ENCODE measurements at places on chromosomes 3 and 15.

DNA sequence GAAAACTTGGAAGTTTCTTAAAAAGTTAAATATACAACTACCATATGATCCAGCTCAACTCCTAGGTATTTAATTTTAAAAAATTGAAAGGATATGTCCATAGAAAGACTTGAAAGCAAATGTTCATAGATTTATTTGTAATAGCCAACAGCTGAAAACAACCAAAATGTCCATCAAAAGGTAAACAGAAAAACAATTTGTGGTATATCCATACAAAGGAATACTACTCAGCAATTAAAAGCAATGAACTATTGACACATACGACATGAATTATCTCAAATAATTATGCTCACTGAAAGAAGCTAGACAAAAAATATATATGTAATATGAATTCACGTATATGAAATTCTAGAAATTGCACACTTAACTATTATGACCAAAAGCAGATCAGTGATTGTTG, 249.5 kb downstream of the MEIS2 start:
- no peak for DNase-seq

GRCh38 chr3:149233323-149233722, 11.7 kb upstream of the CP start:
- no peak for DNase-seq

GRCh38 chr15:64954395-64954794, 35.3 kb downstream of the SPG21 start:
- no peak for DNase-seq

DNA sequence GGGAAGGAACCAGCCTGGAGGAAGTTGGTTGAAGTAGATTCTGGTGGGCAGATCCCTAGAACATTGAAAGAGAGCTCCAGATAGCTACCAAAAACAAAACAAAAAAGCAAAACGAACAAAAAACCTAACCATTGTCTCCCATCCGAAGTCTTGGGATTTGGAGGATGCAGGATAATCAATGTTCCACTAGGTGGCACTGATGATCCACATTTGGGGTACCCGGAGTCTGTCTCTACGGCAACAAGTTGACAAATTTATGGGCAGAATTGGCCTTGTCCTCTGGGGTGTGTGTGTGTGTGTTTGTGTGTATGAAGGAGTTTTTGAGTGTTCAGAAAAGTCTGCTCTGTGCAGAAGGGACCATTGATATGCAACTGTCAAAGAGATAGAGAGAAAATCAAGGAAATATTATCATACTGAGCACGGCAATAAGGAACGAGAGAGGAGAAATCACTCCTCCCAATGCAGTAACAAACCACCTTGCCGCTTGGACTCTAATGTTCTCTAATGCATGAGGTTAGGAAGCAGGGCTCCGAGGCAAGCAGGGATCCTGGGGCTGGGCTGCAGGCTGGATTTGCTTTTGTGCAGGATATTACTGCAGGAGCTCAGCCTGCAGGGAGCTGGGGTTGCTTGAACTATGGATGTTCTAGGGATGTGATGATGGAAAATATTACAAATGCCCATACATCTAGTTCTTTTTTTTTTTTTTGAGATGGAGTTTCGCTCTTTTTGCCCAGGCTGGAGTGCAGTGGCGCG, 59.8 kb upstream of the KLHL25 start:
- peak; percentile 64 for DNase-seq

GRCh38 chr3:25687742-25688141, 23.0 kb upstream of the TOP2B start:
- no peak for DNase-seq

DNA sequence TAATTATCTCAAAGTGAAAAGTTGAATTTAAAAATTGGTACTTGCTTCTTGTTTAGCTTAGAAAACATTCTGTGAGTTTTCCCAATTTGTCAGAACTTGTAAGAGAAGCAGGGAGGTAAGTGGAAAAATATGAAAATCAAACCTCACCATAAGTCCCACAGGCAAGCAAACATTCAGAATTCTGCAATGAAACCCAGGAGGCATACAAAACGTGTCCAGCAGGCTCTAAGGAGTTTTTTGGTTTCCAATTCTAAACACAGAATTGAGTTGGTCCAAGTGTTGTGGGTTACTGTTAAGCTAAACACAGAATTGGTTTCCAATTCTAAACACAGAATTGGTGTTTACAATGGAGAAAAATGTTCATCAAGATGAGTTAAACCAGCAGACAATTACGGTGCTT, 27.1 kb upstream of the ACKR4 start:
- no peak for DNase-seq

DNA sequence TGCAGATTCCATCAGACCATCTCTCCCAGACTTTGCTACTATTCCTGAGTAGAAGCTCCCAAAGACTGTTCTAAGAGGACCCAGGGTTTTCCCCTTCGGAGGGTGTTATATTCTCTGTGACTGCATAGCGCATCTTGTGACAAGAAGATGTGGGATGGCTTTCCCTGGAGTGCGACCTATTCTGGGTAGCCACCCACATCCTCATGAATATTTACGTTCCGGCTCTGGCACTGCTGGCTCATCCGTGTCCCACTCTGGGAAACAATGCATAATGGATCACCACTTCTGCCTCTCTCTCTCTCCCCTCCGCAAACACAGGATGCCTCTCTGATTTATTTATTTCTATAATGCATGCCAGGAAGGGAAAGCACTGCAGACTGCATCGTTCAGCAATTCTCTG, 166.1 kb downstream of the PYDC2 start:
- no peak for DNase-seq

GRCh38 chr3:8488877-8489276, 12.7 kb upstream of the LMCD1 start:
- DNase-seq: no peak

GRCh38 chr3:47571391-47572175, 7.1 kb downstream of the CSPG5 start:
- no peak for DNase-seq

GRCh38 chr3:15113471-15113870, 14.5 kb upstream of the RBSN start:
- DNase-seq: no peak

- DNase-seq: no peak
These were observed 223.3 kb downstream of the P3H2 start for GRCh38 chr3:189897406-189897805.

DNA sequence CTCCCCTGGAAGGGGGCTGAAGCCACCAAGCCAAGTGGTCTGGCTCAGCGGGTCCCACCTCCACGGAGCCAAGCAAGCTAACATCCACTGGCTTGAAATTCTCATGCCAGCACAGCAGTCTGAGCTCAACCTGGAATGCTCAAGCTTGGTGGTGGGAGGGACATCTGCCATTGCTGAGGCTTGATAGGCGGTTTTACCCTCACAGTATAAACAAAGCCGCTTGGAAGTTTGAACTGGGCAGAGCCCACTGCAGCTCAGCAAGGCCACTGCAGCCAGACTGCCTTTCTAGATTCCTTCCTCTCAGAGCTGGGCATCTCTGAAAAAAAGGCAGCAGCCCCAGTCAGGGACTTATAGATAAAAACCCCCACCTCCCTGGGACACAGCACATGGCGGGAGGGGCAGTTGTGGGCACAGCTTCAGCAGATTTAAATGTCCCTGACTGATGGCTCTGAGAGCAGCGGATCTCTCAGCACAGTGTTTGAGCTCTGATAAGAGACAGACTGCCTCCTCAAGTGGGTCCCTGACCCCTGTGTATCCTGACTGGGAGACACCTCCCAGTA, 23.2 kb upstream of the IGSF10 start:
- no peak for DNase-seq

DNA sequence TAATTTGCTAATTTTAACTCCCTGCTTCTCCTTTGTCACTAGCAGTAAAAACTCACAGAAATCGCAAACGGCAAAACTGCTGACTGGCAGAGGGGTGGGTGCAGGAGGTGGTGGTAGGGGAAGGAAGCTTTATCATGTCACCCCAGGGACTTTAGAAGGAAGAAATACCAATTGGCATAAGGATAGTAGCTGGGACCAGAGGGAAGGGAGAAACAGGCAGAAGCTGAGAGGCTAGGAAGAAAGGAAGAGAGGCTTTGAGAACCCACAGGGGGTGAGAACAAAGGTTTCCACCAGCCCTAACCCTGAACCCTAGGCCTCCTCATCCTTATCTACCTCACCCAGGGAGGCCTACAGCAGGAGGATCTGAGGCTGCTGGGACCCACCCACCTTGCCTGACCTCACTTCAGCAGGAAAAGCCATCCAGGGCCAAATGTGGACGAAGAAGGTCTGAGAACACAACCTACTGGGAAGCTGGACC, 10.7 kb downstream of the ITGB5 start:
- DNase-seq: no peak

GRCh38 chr15:39499681-39500080, 81.2 kb upstream of the THBS1 start:
- DNase-seq: no peak

DNA sequence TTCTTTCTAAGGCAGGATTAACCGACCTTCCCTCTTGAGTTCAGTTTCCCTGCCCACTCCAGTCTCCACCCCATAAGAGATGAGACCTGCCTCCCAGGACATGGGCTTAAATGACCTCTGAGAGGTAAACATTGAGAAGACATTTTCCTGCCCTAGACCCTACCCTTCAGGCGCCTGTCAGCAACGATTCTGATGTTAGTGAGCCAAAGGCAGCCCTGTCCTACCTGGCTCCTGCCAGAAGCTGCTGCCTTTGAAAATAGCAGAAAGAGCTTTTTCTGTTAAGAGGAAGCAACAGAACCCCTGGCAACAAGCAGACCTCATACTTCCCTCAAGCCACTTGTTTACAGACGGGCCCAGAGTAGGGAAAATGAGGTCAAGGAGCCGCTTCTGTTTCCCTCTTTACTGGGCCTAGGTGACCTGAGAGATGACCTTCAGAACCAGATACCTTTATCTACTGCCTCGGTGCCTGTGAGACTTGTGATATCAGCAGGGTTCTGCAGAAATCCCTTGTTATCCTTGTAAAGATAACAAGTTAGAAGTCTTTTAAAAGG, 52.0 kb downstream of the CD200R1L start:
- no peak for DNase-seq

DNA sequence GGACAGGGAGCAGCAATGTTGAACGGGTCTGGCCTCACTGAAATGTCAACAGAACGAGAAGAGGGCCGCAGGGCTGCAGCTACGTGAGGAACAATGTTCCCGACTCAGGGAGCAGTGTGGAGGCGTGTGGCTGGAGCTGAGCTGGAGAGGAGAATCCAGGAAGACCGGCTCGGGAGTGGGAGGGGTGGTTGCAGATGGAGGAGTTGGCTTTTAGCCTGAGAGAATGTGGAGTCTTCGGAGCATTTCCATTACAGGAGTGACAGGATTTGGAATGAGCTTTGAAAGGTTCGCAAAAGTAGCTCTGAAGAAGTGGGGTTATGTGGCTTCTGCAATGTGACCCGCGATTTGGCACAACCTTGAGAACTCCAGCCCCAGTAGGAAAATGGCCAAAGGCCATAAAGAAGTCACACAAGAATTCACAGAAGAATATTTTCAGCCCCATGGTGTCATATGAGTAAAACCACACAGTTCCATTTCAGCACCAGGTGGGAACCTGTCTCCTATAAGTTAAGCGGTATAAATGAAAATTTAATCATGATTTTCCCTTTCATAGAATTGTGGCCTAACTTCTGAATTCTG, 78.8 kb upstream of the NSMCE3 start:
- DNase-seq: no peak

DNA sequence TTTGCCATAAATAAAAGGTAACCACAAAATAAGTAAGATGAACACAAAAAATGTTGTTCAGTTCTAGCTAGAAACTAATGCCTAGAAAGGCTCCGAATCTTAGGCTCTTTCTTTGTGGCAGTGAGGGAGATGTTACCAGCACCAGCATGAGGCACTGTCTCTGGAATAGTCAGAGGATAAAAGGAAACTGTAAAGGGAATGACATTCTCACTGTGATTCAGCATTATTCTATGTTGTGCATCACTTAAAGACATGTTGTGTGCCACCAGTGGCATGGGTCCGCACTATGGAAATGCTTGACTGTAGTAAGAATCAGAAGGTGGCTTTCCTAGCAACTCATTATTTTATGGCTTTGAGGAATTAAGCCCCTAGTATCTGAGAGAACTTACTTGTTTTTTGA, 70.8 kb downstream of the SEC22A start:
- no peak for DNase-seq

DNA sequence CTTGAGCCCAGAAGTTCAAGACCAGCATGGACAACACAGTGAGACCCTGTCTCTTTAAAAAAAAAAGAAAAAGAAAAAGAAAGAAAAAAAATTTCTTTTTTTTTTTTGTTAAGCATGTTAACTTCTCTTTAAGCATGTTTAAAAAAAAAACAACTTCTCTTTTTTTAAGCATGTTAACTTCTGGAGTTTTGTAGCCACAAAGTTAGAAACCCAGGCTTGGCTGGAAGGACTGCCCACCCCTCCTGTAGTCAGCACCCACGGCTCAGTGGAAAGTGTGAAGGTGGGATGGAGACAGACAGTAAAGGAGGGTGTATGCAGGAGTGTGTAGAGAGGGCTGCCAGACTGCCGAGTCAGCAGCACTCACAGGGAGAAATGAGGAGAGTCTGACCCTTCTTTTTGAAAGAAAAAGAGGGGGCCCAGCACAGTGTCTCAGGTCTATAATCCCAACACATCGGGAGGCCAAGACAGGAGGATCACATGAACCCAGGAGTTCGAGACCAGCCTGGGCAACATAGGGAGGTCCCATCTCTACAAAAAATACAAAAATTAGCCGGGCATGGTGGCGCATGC, 33.2 kb downstream of the GOLGA8S start:
- no peak for DNase-seq

GRCh38 chr3:178628037-178628436, 91.8 kb downstream of the KCNMB2 start:
- DNase-seq: no peak

- DNase-seq: no peak
These were observed 27.0 kb downstream of the ALDH1A2 start for GRCh38 chr15:58038426-58039078.

GRCh38 chr3:126654571-126655383, at the start of gene TXNRD3:
TXNRD3 (minus strand) TSS chr3:126655124.
- DNase-seq: peak; percentile 92

GRCh38 chr3:89098964-89099585, 8.3 kb upstream of the EPHA3 start:
- DNase-seq: no peak

DNA sequence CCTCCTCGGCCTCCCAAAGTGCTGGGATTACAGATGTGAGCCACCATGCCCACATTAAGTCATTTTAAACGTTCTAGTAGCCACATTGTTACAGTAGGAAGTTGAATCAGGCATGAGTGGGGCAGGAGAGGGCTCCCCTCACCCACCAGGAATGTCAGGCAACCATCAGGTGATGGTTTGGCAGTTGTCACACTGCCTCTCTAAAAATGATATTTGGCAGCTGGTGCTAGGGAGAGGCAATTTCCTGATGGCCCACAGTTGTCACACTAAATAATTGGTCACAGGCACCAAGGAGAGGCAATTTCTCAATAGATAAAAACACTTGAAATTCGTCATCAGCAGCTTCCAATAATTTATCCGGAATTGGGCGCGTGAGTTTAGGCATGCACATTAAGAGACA, 79.2 kb upstream of the ABHD2 start:
- no peak for DNase-seq

GRCh38 chr15:65936282-65936681, 67.0 kb downstream of the RAB11A start:
- no peak for DNase-seq

DNA sequence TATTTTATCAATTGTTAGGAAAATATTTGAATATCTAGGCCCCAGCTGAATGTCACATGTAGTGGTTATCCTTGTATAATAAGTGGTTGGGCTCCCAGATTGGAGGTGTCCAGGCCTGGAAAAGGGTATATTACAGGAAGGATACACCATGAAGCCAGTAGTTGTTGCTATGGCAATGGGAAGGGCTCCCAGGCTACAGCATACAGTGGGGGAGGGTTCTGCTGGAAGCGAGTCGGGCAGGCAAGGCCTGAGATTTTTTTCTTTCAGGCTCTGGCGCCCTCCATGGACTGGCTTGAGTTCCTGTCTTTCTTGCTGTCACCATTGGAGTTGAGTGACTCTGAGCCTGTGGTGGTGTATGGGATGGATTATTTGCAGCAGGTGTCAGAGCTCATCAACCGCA, 8.9 kb downstream of the ECE2 start:
- no peak for DNase-seq
